ENCODE measurements at places on chromosomes 7 and 10.

- DNase-seq: no peak
Observed at GRCh38 chr10:3468919-3469638, 296.5 kb upstream of the PITRM1 start.

- no peak for DNase-seq
Observed at GRCh38 chr7:143343596-143343995, 18.9 kb downstream of the FAM131B start.

- DNase-seq: no peak
Observed at GRCh38 chr7:99253369-99253768, 19.3 kb upstream of the MYH16 start.

DNA sequence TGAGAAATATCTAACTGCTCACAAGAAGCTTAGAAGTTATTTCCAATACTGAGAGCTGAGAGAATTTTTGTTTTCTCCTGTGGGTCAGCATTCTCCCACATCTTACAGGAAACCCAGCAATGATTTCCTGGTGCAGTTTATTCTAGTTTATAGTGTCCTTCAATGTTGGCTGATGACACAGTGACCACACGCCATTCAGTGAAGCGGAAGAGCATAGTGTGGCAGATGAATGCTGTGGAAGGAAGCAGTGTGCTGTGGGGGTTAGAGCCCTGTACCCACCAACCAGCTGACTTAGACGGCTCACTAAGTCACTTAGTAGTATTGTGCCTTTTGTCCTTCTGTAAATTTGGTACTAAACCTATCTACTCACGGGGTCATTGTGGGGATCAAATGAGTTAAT lies 1.4 kb upstream of the TMEM26 start:
- no peak for DNase-seq
